Fibroblast of the conjunctiva (primary cell): ENCODE measurements at places on chromosomes 3 and 15.

DNA sequence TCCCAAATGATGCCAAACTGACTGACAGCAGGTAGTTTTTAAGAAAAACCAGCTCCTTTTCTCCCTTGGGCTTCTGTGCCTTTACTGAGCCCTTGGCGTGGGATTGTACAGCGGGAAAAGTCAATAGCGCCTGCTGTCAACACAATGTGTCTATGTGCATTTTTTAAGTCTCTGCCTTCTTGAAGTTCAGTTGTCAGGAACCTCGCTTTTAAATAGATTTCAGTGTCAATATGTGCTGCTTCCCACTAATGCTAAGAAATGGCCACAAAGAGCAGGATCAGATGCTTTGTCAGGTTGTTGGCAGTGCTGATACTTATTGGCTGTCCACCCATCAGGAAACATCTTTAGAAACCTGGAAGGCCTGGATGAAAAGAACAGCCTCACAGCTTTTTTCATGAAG, 424.4 kb downstream of the C3orf38 start:
- no peak for DNase-seq

GRCh38 chr3:193757457-193757856, 164.4 kb downstream of the OPA1 start:
- no peak for DNase-seq

- no peak for DNase-seq
These were observed 74.5 kb downstream of the ANXA2 start for GRCh38 chr15:60323322-60323721.

- DNase-seq: no peak
These were observed 8.2 kb upstream of the OCA2 start for GRCh38 chr15:28107111-28107903.

DNA sequence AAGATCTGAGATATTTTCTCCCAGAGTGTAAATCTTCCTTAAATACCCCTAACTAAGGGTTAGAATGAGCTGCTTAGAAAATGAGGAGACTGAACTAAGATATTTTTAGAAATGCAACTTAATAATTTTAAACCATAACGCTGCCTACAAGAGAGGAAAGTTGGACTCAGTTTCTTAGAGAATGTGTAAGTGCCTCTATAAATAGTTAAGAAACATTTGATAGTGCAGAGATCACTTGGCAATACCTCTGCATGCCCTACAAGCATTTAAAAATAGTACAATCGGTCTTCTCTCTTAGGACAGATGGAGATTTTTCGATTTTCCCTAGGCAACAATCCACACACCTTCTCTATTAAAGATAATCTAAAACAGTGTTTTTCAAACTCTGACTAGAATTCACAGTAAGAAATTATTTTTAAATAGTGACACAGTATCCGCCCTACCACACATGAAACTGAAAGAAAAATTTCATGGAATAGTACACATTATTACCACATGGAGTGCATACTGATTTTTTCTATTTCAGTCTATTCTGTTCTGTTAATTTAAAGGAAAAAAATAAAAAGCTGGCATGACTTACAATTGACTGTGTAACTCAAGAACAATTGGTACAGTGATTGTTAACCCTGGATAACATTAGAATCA, 83.2 kb downstream of the GADL1 start:
- DNase-seq: no peak

- DNase-seq: no peak
These were observed 133.3 kb downstream of the CMSS1 start for GRCh38 chr3:99950921-99951320.

DNA sequence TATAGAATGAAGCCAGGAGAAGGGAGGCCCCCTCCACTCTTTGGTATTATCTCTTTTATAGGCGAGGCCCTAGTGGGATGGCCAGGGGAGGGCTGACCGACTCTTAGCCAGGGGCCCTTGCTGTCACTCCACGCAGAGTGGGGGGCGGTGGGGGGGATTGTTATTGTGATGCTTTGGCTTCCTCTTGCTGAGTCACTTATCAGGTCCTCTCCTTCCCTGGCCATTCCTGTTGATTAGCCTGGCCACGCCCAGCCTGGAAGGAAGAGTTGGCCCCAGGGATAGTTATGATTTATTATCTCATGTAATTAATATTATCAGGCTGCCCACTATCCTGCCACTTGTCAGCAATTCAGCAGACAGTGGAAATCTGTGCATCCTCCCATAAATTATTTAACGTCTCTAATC, 25.5 kb upstream of the SKOR1 start:
- no peak for DNase-seq

DNA sequence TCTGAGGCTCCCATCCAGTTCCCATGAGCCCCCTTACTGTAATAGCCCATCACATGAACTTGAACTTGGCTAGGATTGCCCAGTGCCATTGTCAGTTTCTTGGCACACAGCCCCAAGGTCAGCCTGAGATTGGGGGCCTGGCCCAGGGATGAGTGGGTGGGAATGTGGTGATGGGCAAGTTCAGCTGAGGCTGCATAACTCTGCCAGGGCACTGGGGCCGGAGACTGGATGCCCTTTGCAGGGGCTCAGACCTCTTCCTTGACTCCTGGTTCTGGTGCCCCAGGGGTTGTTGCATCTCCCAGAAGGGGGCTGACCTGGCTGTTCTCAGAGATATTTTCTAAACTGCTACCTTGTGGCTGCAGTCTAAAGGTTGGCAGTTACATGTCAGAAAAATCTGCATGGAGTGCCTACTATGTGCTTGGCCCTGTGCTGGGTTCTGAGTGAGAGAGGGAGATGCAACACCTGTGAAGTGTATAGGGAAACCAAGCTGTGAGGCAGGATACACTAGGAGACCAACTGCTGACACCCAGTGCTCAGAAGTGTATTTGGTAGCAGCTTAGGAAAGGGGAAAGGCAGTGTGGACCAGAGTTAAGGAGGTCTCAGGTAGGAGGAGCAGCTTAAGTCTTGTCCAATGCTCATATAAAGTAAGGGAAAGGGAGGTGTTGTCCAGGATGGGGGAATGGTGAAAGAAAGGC, 74.8 kb upstream of the PRR23C start:
- DNase-seq: no peak

DNA sequence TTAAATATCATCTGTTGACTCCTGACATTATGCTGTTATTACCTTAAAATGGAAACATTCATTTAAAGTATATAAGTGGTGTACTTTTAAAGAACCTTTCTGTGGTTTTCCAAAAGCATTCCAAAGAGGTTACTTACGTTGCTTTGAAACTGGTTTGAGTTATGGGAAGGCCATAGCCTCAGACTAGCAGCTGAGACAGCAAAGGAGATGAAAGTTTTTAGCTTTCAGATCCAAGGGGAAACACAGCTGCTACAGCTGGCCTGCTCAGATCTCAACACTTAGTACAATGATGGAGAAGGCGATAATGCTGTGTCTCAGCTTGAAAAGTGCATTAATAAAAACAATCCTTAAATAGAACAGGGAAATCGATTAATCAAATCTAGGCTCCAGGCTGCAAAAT, 921.1 kb downstream of the ROBO1 start:
- no peak for DNase-seq

GRCh38 chr15:78492872-78493271, 14.5 kb upstream of the HYKK start:
- DNase-seq: peak; percentile 26

GRCh38 chr15:51759557-51760070, 8.2 kb downstream of the TMOD2 start:
- peak; percentile 93 for DNase-seq

GRCh38 chr3:194198938-194199337, 63.0 kb downstream of the HES1 start:
- DNase-seq: no peak

DNA sequence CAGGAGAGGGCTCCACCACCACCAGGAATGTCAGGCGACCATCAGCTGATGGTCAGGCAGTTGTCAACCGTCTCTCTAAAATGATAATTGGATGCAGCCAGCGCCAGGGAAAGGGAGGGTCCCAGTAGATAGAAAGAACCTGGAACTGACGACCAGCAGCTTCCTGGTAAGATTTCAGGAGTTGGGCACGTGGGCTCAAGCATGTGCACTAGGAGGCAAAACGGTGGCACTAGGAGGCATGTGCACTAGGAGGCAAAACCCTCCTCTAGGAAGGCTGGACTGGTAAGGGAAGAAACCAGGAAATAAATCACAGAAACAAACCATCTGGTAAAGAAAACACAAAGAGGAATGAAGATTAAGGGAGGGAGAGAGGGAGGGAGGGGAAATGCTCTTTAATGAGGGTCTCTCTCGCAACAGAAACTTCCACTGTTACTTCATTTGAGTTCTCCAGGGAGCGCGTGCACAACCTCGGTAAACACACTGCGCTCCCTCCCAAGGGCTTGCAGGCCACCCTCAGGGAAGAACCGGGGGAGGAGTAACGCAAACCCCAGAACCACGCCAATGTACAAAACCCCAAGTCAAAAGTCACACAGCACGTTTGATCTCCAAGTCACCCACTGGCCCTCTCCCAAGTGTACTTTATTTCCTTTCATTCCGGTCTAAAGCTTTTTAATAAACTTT, 116.7 kb downstream of the XXYLT1 start:
- DNase-seq: no peak

GRCh38 chr15:48076454-48076853, 44.3 kb upstream of the SLC24A5 start:
- no peak for DNase-seq

GRCh38 chr3:178255315-178255714, 280.9 kb upstream of the KCNMB2 start:
- peak; percentile 12 for DNase-seq

GRCh38 chr15:38367476-38367875, 86.5 kb upstream of the FAM98B start:
- DNase-seq: no peak

GRCh38 chr3:59660852-59661625, 611.2 kb upstream of the CFAP20DC start:
- DNase-seq: no peak

DNA sequence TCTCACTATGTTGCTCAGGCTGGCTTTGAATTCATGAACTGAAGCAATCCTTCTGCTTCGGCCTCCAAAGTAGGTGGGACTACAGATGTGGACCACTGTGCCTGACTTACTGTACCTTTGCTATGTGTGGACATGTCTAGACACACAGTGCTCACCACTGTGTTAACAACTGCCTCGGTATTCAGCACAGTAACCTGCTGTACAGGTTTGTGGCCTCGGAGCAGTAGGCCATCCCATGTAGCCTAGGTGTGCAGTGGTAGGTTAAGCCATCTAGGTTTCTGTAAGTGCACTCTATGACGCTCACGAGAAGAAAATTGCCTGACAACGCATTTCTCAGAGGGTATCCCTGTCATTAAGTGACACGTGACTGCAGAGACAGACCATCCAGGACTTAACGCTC, 70.3 kb downstream of the TAMM41 start:
- no peak for DNase-seq

- DNase-seq: no peak
These were observed 4.6 kb downstream of the WDR53 start for GRCh38 chr3:196563721-196564225.

GRCh38 chr3:196189566-196190347, 21.4 kb downstream of the ZDHHC19 start:
- no peak for DNase-seq

- DNase-seq: no peak
These were observed 1.8 kb upstream of the ZMYND10 start for GRCh38 chr3:50347187-50347813.

GRCh38 chr3:11014253-11014652, 21.7 kb downstream of the SLC6A1 start:
- DNase-seq: no peak

GRCh38 chr15:78232951-78233350, 1.4 kb downstream of the ACSBG1 start:
- no peak for DNase-seq

DNA sequence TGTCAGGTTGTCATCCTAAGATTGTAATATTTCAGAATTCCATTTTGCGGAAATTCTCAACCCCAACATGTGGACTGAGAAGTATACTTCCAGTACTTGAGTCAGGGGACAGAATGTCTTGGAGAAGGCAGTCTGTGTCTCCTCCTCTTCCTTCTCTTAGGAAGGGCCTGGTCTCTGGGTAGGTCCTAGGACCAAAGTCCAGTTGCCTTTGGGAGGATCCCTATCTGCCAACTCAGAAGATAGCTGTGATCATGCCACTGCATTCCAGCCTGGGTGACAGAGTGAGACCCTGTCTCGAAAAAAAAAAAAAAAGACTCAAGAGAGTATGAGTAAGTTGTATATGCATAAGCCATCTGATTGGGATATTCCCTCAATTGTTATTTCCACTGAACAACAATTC, 23.9 kb upstream of the FAM3D start:
- DNase-seq: no peak

- DNase-seq: no peak
These were observed 2.1 kb downstream of the ZIC4 start for GRCh38 chr3:147404000-147404799.

GRCh38 chr3:1462371-1462770, 369.5 kb downstream of the CNTN6 start:
- no peak for DNase-seq

DNA sequence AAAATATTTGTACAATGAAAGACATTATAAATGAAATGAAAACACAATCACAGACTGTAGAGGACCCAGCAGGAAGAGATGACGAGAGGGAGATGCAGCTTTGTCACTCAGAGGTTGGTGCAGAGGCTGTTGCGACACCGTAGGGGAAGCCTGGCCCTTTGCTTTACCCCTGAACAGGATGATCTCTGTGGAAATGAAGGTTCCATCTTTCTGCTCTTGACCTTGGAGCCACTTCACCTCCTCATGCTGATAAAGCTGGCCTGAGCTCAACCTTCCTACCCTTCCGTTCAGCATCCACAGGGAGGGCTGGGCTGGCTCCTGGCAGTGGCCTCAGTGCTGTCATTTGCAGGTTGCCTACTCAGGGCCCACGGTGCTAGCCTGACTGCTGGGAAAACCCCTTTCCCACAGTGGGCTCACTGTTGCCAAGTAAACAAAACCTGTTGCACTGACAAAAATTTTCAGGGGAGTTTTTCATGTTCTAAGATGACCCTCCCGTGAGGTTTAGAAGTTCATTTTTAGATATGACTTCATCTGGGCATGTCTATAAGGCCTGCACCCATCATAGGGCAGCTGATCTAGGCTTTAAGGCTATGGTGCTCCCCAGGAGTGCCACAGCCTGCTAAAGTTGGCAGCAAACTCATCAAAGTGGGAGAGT, 3.0 kb upstream of the CD80 start:
- DNase-seq: no peak

DNA sequence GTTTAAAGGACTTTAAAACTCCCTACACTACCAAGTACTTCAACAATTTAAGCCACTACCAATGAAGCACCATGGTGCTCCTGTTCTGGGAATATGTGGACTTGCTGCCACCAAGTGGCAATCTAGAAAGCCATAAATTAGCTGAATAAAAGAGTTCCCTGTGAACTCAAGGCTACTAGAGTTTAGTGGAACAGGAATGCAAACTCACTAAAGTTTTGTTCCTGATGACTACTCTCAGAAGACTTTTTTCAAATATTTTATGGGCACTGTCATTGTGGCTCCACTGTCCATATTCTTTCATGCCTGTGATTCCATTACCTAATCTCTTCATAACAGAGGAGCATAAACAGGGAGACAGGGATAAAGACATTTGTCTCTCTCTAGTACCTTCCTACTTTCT, 63.9 kb downstream of the TMCC1 start:
- DNase-seq: peak; percentile 83

GRCh38 chr3:97940034-97940433, 32.2 kb downstream of the RIOX2 start:
- no peak for DNase-seq
